ENCODE measurements at places on chromosomes 7 and 10.

DNA sequence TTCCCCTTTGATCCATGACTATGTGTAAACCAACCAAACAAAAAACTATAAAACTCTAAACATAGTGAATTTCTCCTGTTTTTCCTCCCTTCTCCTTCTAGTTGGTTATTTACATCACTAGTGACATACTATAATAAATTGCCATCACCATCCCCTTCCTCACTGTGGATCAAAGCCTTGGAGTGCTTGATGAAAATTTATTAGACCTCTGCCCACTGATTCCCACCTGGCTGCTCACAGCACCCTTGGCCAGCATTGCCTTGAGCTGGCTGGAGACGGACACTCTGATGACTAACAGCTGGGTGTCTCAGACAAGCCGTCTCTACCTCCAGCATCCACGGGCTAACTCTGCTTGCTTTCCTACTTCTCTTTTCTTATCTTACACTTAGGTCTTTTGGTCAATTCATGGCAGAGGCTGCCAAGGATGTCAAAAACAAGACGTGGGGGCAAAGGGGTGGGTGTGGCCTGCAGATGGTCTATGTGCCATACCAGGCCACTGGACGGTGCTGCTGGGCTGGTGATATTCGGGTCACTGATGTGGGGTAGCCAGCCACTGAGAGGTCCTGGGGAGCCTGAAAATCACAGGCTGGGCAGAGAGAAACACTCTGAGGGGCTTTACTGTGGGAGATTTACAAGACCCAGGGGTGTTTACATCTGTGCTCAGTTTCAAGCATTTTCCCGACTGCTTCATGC lies 207.8 kb downstream of the TAX1BP1 start:
- peak; percentile 66 for DNase-seq

DNA sequence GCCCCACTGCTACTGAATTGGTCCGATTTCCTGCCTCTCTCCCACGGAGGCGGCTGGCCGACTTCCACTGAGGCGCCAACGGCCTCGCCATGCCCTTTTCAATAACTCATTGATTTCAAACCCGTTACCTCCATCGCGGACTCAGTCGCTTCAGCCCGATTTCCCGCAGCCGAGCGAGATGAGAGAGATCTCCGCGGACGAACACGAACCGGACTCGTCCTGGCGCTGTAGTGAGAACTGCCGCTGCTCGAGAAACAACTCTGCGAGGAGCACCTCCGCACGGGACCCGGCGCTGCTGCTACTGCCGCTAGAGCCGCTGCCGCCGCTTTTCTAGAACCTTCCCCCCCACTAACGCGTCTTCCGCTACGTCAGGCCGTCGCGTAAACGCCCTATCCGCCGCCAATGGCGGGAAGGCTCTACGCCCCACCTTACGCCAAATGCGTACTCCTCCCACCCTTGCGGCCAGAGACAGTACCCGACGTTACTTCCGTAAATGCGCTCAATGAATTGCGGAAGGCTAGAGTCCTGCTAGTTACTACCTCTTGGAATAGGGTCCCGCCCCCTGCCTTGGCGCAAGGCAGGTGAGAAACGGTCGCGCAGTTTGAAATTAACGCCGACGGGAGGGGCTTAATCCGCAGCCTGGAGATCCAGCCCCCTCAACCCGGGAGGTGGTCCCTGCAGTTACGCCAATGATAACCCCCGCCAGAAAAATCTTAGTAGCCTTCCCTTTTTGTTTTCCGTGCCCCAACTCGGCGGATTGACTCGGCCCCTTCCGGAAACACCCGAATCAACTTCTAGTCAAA lies at the start of gene HNRNPA2B1:
HNRNPA2B1 (minus strand) TSS at position 303 of the 803 bp plus-strand sequence; CDS start at position 134, 169 bp downstream.
- DNase-seq = peak; percentile 99

DNA sequence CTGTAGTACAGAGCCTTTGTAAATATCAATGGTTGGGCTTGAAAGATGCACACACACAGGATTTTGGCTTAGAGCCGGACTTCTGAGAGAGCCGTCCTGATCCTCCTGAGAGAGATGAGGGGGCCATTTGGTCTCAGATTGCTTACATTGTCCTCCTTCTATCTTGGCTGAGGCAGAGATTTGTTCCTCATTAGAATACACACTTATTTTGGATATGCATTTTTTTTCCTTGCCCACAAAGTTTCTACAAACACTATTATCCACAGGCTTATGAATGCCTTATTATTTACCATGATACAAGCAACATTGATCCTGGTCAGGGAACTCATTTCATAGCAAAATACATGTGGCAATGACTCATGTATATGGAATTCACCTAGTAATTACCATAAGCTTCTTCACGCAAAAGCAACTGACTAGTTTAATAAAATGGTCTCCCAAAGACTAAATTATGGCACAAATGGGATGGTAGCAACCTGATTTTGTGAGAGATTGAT lies 175.3 kb downstream of the MDFIC start:
- DNase-seq = peak; percentile 47

DNA sequence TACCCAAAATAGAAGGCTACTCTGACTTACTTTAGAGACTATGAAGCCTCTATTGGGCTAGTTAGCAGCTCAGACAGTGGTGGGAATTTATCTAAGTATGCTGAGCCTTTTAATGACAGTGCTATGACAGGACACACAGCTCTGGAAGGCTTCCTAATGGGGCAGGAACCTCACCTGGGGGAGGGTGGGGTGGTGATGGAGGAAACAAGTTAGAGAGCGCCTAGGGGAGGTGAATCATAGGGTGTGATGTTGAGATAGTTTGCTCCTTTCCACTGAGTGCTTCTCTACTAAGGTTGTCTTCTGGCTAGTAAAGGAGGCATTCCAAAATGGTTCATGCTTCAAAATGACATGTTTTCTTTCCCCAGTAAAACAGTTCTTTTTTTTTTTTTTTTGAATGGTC lies 42.1 kb downstream of the PPP1R9A start:
- no peak for DNase-seq

DNA sequence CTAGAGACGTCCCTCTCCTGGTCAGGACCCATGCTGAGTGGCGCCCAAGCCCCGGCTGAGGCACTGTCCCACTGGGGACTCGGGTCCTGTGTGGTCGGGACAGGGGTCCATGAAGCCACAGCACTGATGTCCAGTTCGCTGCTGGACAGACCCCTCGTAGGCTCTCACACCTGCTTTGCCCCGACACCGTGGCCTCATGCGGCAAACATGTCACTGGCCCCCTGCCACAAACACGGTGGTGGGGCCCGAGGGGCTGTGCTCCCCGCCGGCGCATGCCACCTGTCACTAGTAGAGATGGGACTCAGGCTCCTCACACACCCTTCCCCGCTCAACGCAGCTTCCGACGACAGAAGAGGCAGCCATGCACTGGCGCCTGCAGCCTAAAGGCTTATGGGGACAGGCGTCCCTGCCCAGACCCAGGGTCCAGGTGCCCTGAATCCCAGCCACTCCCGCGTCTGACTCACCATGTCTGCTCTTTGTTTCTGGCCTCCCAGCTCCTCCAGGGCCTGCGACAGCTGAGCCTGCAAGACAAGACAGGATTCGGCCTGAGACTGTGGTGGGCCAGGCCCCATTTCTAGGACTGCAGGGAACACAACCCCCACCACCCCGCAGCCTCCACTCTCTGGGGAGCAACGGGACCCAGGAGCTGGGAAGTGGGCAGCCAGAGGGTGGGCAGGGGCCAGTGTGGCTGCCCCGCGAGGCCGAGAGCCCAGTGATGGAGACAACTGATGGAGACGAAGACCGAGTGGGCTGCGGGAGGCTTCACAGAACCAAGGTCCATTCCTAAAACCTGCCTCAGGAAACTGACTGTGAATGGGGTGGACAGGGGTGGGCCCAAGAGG lies 230.9 kb downstream of the MAD1L1 start:
- DNase-seq = no peak

DNA sequence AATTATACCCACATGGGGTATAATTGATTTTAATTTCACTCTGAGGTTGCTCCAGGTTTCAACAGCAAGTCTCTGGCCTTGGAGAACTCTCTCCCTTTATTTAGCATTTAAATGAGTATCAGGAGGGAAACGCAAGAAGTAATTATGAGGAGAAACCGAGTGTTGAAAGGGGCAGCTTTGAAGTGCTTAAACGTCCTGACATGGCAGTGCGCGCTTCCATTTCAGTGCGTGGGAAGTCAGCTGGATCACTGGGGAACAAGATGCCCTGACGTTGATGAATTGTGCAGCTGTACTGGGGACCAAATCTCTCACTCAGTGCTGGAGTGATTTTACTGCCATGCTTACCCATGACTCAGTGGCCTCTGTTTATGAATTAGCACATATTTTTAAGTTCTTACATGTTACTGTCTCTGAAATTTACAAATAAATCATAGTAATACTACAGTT lies 106.0 kb upstream of the PRR15 start:
- DNase-seq = no peak

DNA sequence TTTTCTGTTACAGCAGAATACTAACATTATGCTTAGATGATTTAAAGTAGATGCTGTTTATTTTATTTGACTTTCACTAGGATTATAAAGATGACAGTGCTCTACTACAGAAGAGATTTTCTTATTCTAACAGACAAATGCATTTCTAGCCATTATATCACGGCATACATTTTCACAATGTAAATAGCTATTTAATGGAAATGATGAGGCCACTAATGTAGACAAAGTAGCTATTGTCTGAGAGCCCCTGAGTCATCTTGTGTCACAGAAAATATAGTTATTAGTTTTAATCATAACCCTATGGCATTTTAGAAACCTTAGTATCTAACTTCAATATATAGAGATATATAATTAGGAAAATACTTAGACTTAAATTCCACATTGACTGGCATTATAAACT lies 158.0 kb upstream of the AHR start:
- DNase-seq = no peak

GRCh38 chr7:118039963-118040489 lies 143.9 kb upstream of the LSM8 start:
- DNase-seq = no peak

DNA sequence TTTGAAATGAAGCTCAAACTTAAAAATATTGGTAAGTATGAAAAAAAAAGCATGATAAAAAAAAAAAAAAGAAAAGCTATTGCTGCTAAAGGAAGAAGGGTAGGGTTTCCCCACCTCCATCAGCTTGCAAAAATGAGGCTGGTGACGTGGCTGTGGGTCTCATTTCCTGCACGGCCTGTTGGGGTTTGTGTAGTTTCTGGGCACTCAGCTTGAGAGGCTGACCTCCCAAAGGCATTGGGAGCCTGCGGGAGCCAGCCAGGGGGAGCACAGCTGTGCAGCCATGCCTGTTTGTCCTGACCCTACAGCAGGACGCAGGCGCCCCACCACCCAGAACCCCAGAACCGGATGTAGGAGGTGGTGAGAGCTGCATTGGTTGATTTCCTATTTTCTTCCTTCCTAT lies 48.8 kb upstream of the CARD11 start:
- DNase-seq = no peak

DNA sequence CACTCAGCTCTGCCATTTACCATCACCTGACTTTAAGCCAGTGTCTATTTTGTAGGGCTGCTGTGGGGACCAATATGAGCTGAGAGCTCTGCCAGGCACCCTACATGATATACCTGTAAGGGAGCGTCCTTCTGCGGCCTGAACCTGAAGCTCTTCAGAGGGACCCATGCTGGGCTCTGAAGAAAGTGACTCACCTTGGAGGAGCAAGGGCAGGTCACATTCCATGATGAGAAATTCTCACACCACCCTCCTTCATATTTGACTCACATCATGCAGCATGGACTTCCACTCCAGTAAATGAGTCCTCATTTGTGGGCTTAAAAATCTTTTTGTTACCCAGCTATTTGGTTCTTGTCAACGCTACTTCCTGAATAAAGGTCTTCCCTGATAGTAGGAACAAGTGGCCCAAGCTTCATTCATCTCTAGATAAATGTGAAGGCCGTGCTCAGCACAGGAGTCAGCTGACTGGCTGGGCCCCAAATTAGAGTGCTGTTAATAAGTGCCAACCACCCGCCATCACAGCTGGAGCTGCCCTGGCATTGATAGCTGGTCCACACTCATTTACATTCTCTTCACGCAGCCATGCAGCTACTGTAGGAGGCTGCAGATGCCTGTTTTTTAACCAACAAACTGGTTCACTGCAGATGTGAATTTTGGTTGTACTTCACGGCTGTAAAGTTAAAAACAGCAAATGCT lies 78.4 kb downstream of the RNF216 start:
- DNase-seq = no peak

GRCh38 chr7:119271147-119271779 lies 1001.7 kb upstream of the KCND2 start:
- DNase-seq = no peak

DNA sequence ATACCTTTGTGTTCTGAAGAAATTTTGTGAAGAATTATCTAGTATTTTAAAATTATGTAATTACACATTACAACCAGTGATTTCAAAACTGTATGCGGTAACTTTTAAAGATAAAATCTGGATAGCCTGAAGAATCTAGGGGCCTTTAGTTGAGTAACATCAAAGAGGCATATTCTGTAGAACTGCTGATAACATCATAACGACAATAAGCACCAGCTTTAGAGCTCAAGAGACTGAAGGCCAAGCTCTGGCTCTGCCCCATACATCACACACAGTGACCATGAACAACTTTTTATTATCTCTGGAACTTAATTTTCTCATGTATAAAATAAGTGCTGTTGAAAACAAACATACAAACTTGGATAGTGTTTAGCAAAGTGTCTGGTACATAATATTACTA lies 121.1 kb upstream of the RHOBTB1 start:
- no peak for DNase-seq

- no peak for DNase-seq
Observed at GRCh38 chr10:119758448-119759195, 32.8 kb downstream of the INPP5F start.

- DNase-seq = no peak
Observed at GRCh38 chr7:28168393-28169158, 12.0 kb downstream of the JAZF1 start.

DNA sequence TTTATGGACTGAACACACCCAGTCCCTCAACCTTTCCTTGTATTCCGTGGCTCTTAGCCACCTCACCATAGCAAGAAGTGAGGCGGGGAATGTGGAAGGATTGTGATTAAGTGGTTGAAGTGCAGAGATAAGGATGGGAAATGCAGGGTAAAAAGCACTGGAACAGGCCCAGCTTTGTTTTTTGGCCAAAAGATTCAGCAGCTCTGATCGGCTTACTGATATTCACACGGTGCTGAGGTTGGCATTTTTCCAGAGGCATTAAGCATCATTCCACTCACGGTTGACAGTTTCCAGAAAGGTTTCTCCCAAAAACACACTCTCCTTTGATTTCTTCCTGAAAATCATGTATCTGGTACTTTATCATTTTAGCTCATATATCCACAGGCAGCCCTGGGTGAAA lies 544.2 kb downstream of the CNTNAP2 start:
- DNase-seq = no peak

DNA sequence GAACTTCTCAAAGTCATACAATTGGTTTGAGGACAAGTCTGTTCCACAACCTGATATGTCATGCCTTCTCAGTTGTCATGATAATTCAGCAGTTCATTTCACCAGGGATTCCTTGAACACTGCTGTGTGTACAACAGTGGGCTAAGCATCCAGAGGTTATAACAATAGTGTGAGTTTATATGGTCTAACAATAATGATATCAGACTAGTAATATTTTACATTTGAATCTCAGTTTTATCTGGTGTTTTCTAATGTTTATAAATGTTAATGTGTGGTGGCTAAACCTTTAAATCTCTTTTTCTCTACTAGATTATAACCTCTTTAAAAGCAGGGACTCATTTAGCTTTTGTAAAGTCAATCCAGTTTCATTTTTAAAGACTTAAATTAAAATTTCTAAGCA lies 48.7 kb downstream of the BTRC start:
- DNase-seq = no peak

GRCh38 chr7:50333221-50333651 lies 28.7 kb downstream of the IKZF1 start:
- no peak for DNase-seq

Data from fibroblast of the aortic adventitia (primary cell).